K562 (cell line): ENCODE measurements at places on chromosomes 13 and 19.

DNA sequence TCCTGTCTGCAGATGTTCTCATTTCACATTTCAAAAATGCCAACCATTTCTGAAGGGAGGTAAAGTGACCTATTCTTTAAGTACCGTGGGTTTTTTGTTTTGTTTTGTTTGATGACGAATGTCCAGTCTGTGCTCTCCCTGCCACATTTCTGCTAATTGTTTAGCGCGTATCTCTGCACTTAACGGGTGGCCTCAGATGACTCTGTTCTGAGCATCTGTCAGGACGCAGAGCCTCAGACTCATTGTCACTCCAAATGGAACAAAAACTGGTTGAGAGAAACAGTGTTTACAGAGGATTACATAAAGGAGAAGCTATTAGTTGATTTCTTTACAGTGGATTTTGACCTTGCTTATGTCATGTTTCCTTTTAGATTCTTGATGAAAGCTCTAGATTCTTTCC lies 23.7 kb downstream of the TPP2 start:
- no peak for DNase-seq

GRCh38 chr13:100600915-100601314 lies 12.3 kb upstream of the GGACT start:
- peak; percentile 62 for DNase-seq

DNA sequence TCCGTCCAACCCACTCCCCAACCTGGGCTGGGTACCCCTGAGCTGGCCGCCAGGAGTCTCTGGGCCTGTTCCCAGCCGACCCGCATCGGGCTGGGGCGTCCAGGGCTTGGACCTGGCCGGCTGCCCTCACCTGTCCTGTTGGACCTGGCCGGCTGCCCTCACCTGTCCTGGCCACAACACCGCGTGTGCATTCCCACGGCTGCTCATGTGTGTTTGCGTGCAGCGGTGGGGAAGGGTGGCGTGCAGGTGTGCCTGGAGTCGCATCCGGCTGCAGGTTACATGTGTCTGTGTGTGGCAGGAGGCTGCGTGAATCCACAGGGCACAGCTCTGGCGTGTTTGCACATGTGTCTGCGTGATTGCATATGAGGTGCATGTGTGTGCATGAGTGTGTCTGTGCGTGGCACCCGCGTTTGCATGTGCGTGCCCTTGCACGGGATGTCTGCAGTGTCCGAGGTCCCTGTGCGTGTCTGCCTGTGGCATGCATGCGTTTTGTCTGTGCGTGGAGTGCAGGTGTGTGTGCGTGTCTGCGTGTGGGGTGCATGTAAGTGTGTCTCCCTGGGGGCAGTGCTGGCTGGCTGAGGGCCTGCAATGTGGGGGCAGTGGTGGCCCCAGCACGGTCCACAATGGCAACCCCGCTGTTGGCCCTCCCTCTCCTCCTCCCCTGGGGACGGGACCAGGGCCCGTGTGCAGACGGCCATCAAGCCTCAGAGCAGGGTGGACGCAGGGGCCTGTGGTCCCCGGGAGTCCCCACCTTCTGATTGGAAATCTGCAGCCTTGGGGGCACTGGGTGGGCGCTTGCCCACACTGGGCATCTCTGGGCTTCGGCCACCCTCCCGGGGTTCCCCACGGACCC lies 3.4 kb downstream of the EFNA2 start:
- DNase-seq: no peak

DNA sequence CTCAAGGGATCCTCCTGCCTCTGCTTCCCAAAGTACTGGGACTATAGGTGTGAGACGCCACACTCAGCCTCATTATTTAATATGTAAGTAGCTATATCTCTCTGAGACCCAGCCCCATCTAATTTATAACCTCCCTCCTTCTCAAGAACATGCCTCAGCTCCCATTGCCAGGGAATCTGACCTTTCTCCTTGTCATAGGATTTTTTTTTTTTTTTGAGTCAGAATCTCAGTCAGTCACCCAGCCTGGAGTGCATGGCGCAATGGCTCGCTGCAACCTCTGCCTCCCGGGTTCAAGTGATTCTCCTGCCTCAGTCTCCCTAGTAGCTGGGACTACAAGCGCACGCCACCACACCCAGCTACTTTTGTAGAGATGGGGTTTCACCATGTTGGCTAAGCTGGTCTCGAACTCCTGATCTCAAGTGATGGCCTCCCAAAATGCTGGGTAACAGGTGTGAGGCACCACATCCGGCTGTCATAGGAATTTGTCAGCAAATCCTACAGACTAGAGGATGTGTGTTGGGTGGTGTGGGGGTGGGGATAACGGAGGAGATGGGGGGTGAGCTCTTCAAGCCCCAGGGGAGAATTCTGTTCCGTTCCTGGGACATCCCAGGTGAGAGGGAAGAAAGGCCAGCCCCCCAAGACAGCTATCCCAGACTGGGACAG lies 5.1 kb upstream of the EPS8L1 start:
- DNase-seq: no peak

DNA sequence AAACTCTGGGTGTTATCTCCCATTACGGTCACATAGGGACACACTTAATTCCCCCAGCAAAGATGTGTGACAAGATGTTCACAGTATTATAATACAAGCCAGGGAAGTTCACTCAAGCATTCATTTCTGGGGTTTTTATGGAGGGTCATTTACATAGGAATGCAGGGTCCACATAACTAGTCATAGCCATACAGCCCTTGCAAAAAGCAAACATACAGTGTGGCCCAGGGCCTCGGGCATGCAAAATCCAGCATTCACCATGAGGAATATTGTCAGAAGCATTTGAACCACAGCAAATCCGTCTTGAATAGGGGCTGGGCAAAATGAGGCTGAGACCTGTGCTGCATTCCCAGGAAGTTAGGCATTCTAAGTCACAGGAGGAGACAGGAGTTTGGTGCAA lies 13.0 kb upstream of the ZNF460 start:
- no peak for DNase-seq

- DNase-seq: no peak
These were observed 122.6 kb downstream of the POSTN start for GRCh38 chr13:37475966-37476365.

GRCh38 chr19:29969891-29970290 lies 27.9 kb downstream of the URI1 start:
- DNase-seq: no peak

DNA sequence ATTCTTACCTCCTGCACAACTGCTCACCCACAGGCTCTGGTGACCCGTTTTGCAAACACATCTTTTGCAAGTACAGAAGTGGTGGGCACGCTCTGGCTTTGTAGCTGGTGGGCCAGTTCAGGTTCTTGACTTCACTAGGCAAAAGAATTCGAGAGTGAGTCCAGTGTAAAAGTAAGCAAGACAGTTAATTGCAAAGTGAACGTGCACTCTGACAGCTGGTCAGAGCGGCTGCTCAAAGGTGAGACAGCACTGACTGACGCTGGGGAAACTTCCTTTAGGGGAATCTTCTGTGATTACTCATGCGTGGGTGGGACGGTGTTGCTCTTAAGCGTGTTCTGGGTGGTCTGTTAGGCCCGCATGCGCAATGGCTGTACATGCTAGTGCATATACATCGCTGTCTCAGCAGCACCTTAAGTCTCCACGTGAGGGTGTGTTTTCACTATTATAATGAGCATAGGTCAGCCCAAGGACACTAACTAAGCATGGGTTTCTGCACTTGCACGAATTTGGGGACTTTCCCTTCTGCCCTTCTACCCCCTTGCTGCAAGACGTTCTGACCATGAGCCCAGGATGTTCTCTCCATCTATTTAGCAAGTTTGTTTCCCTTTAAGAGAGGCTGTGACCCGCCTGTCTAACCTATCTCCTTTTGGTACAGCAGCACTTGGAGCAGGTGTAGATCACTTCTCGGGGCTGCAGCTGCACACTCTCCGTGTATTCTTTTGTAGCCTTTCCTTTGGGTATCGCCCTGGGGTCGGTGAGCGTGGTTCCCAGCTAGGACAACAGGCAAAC lies 30.2 kb upstream of the CD33 start:
- no peak for DNase-seq

DNA sequence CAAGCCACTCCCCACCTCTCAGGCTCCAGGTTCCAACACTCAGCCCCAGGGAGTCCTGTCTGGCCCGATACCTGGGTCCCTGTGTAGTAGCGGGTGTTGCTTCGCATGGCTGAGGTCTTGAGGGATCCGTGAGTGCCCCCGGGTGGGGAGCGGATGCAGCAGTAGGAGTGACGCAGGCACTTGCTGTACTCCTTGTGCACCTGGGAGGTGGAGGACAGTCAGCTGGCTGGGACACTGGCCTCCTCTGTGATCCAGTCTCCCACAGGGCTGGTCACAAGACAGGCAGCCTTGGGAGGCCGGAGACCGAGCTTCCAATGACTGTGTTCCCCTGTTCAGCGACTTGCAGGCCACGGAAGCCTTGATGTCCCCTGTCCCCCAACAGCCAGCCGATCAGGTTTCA lies 16.3 kb upstream of the ASF1B start:
- DNase-seq: no peak

DNA sequence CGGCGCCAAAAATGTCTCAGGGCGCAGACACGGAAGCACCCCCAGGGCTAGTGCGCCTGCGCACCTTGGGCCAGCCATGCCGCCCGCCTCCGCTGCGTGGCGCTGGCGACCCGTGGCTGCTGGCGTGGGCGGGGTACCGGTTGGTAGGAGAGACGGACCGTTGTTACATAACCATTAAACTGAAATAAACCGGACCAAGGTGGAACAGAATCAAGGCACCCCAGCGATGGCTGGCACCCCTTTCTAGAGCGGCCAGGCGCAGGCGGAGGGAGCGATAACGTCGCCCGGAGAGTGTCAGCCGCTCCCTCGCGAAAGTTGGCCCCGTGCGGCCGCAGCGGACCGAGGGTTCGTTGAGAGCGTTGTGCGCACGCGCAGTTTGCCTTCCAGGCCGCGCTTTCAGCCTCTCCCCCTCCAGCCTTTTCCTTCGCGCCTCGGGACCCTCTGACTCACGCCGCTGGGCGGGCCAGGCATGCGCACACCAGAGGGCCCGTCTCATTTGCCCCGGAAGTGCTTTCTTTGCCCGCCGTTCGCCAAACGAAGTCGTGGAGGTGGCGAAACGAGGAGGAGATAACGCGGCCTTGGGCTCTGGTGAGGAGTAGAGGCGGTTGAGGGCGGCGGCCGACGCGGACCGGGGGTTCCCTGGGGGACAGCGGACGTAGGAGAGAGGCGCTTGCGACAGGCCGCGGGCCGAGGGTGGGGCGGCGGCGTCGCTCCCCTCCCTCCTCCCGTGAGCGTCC lies at the start of the genes PLEKHJ1 and SF3A2:
PLEKHJ1 (minus strand) TSS at position 16 of the 737 bp plus-strand sequence. CDS start 81 bp downstream, outside the sequence.
SF3A2 (plus strand) TSS at position 511 of the 737 bp plus-strand sequence. CDS start 6,595 bp downstream, outside the sequence.
- DNase-seq: peak; percentile 97

GRCh38 chr13:98571955-98572662 lies 4.8 kb downstream of the STK24 start:
- DNase-seq: no peak

DNA sequence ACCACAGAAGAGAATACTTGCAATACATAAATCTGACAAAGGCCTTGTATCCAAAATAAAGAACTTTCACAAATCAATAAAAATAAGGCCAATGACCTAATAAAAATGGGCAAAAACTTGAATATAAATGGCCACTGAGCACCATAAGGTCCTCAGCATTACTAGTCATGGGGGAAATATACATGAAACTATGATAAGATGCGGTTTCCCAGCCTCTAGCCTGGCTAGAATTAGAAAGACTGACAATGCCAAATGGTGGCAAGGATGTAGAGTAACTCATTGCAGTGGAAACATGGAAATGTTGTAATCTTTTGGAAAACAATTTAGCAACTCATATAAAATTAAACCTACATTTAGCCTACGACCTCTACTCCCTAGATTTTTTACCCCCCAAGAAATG lies 227.1 kb downstream of the GGACT start:
- no peak for DNase-seq

DNA sequence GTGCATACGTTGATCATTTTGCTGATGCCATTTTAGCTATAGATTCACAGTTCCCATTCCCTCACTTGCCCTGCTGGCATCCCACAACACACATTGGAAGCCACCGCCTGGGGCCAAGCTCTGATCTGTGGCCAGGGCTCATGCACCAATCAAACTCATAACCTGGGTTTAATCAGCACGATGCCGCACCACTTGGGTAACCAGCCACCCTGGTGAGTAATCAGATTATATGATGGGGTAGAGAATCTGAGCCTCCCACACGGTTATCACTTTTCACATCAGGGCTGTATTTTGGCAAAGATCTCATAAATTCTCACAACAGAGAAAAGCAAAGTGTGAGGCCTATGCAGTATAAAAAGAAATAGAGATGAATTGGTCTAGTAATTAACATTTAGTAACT lies 66.0 kb upstream of the TNFRSF19 start:
- DNase-seq: no peak

DNA sequence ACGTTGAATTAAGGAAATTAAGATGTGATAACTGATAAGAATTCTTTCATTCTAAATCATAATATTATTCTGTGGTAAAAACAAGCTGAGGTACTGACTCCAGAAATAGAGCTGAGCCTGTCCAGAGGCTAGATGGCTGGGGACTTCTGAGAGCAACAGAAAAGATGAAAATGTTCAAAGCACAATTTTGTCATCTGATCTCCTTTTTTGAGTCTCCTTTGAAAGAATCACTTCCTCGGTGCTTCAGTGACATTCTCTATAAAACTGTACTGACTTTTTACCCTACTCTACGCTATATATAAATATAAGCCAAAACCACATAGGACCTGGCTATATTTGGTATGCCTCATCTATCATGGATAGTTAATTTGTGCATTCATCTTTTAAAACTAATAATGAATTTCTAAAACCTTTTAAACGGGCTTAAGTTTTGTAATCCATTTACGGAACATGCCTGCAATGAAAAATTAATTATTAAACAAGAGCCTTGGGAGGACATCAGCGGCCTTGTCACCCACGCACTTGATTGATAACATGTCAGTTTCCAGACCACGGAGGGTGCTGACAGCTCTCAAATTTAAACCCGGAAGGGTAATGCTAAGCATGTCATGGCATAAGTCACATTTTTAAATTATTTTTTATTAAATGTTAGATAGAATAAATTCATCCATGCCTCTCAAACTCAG lies 235.5 kb downstream of the PCDH9 start:
- no peak for DNase-seq

- DNase-seq: no peak
These were observed 21.9 kb upstream of the WTIP start for GRCh38 chr19:34459614-34460013.

DNA sequence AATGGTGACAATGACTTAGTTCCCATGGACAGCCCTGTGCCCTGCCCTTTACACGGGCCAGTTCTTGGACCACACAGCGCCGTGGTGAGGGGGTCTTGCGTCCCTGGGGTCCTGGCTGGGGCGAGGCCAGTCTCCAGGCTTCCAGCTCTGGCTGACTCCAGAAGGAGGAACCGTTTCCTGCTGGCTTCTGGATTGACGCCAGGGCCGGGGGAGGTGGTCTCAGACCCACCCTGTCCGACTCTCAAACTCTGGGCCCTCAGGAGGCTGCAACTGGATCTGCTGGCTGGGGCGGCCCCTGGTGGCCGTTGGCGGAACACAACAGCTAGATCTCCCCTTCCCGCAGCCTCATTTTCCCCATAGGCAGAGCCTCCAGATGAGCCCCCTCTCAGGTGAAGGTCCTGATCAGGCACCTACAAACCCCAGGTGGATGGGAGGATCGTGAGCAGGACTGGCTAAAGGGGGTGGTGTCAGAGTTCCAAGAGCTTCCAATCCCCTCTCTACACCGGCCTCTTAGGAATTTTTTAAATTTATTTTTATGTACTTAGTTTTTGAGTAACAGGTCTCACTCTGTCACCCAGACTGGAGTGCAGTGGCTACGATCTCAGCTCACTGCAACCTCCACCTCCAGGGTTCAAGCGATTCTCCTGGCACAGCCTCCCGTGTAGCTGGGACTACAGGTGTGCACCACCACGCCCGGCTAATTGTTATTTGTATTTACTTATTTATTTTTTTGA lies 8.0 kb downstream of the CCDC194 start:
- DNase-seq: peak; percentile 78

GRCh38 chr19:39406656-39407409 lies at the start of gene ZFP36:
Gene ZFP36 (plus strand): TSS chr19:39406847. CDS start chr19:39406905, 58 bp downstream.
- peak; percentile 75 for DNase-seq
